ENCODE measurements at places on chromosomes 4 and X.
A peak's percentile ranks its signal among the peaks of the same experiment; 100 is the strongest.

- no peak for DNase-seq
Measured at GRCh38 chrX:19342331-19342906, 1.3 kb upstream of the PDHA1 start.

- DNase-seq: no peak
Measured at GRCh38 chr4:10346023-10346422, 111.2 kb downstream of the ZNF518B start.

- no peak for DNase-seq
Measured at GRCh38 chr4:153261461-153261860, 57.2 kb downstream of the TRIM2 start.

DNA sequence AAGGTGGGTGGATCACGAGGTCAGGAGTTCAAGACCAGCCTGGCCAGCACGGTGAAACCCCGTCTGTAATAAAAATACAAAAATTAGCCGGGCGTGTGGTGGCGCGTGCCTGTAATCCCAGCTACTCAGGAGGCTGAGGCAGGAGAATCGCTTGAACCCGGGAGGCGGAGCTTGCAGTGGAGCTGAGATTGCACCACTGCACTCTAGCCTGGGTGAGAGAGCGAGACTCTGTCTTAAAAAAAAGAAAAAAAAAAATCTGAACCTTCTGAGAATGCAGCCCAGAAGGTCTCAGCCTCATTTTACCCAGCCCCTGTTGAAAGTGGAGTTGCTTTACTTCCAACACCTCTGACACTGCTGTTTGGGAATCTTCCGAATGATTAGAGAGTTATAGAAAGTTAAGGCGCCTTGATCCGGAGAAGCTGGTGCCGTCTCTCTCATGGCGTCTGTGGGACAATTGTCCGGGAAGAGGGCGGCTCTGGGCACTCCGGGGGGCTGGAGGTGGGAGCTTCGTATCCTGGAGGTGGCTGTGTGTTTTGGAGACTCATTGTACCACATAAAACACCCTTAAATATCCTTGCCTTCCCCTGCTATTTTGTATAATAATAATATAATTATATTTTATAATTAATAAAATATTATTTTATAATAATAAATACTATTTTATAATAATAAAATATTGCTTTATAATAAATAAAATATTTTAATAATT is 92.7 kb upstream of the PPP2R3B start:
- DNase-seq: no peak

- peak; percentile 3 for DNase-seq
Measured at GRCh38 chrX:51336584-51336983, 4.0 kb downstream of the NUDT10 start.

DNA sequence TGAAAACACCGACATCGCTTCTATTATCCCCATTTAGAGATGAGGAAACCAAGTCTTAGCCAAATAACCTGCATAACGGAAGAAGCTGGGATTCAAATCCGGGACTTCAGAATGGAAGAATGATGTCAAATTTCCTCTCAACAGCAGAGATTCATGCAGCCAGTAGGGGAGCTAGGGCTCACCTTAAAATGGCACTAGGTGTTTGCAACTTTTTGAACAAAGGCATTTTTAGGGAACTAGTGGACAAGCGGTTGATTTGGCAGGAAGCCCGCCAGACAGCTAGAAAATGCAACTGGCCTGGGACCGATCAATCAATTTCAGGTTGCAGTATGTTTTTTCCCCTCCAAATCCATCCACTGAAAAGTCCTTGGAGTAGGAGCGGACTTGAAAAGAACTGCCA is 224.2 kb downstream of the PTTG2 start:
- DNase-seq: no peak

GRCh38 chr4:119632216-119632615 is 3.6 kb upstream of the PDE5A start:
- DNase-seq: no peak

DNA sequence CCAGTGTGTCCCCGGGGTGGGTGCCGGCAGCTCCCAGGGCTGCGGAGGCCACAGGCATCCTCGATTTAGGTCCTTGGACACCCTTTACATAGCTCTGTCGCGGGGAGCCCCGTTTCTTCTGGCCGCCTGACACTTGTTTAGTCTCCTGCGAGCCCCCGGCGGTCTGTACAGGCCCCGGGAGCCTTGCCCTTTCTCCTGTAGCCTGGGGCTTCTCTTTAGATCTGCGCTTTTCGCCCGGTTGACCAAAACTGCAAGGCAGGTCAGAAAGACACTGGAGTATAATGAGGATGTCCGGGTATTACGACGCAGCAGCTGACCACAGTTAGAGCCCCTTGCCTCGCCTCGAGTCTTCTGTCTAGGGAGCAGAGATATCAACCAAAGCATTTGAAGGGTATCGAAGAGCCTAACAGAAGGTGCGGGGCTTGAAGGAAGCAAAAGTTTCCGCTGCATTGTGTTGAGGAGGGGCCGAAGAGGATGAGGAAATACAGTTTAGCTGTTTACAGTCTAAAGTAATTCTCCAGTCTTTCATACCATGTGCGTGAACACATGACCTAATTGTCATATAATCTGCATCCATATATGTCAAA is 479 bp downstream of the BRCC3 start:
- no peak for DNase-seq

DNA sequence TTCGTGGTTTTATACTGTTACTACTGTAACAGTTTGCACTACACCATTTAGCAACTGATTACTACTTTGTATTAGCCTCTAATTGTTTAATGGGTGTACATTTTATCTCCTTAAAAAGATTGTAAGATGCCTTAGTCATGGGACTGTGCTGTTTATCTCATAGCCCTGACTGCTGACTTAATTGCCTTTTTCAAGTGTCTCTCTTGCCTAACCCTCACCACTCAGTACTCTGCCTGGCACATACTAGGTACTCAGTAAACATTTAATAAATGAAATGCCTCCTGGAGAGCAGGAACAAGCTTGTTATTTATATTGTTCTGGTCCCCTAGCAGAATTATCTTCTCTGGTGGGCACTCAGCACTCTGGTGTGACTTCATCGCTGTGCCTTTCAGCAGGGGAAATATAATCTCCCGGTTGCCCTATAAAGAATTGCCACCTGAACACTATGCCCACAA is 1.7 kb upstream of the STIM2 start:
- DNase-seq: no peak

GRCh38 chr4:146330392-146330791 is 116.1 kb downstream of the REELD1 start:
- no peak for DNase-seq

DNA sequence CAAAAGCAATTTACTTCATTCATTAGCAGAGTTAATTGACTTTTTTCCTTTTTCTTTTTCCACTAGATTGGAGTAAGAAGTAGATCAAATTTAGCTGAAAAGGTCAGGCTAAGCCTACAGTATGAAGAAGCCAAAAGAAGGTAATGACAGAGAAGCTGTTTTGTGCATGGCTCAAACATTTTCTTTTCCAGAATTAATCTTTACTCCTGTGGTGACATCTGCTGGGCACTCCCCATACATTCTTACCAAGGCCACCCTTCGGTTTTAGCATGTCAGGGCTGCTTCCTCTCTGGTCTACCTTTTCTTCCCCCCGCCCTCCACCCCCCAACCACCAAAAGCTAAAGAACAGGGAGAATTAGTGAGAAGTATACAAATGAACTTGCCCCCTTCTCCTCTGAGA is 70.2 kb downstream of the CLDN22 start:
- DNase-seq: peak; percentile 10

DNA sequence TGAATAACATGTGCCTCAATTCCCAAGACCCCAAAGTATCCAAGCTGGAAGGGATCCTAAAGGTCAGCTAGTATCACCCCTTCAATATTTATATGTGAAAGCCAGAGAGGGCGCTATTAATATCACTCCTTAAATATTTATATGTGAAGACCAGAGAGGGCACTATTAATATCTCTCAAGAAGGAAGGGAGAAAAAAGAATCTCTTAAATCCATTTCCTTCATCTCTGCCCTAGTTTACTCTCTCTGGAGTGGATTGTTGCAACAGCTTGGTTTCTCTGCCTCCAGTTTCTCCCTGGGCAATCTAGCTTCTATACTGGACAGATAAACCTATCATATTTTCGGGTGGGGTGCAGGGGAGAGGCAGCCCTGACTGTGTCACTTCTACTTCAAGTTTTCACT is 31.6 kb upstream of the MSN start:
- DNase-seq: no peak

GRCh38 chrX:120358737-120359456 is 3.0 kb upstream of the ATP1B4 start:
- peak; percentile 33 for DNase-seq

DNA sequence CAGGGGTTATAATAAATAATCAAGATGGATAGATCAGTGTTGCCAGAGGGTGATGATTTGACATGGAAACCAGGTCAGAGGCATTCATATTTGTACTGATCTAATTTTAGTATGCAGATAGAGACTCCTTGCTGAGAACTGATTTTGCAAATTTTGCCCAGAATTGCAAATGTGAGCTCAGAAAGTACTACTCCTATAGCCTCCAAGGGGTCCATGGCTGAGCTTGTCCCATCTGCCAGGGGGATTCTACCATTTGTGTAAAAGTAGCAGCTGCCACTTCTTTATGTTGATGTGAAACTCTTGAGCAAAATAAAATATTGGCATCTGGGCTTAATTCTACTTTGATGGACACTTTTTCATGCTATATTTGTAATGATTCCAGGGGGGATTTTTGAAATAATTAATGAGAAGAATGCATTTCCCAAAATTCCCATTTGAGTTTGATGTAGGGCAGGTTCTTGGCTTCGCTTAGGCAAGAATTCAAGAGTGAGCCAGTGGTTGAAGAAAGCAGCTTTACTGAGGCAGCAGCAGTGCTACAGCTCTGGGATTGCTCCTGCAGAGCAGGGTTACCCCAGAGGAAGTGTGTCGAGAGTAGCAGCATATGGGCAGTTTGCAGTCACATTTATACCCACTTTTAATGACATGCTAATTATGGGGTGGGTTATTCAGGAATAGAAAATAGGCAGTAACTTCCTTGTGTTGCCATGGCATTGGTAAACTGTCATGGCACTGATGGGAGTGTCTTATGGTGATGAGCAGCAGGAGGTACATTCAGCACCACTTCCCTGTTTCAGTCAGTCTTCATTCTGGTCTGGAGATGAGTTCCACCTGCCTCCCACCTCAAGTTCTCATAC is 38.7 kb upstream of the DCLK2 start:
- no peak for DNase-seq

GRCh38 chrX:45851434-45851991 is 650.8 kb upstream of the DIPK2B start:
- peak; percentile 66 for DNase-seq

DNA sequence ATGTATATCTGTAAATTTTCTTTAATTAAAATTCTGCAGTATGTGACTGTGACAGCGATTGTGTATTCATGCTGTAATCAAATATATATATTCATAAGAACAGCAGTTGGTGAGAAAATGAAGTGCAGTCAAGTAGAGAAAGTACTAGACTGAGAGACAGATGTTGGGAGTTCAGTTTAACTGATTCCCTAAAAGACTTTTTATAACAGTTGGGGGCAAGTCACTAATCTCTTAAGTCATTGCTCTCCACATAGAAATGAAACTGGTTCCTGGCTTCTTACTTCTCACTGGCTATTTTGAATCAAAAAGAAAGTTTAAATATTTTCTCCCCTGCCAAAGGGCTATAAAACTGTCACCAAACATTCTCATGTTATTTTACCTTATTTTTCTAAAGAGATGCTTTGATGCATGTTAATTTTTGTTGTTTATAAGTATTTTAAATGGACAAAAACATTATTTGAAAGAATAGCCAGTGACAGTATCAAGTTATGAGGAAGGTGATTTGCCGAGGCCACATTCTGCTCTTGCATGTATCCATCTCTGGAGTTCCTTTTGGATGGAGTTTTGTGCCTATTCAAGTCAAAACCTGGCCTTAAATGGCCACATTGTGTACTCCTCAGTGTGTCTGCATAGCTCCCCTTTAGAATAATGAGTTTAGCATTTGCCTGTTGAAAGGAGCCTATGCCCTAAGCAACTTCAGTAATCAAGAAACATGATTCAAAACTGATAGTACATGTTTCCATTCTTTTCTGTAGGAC is 30.8 kb downstream of the EXOC1 start:
- DNase-seq: no peak

DNA sequence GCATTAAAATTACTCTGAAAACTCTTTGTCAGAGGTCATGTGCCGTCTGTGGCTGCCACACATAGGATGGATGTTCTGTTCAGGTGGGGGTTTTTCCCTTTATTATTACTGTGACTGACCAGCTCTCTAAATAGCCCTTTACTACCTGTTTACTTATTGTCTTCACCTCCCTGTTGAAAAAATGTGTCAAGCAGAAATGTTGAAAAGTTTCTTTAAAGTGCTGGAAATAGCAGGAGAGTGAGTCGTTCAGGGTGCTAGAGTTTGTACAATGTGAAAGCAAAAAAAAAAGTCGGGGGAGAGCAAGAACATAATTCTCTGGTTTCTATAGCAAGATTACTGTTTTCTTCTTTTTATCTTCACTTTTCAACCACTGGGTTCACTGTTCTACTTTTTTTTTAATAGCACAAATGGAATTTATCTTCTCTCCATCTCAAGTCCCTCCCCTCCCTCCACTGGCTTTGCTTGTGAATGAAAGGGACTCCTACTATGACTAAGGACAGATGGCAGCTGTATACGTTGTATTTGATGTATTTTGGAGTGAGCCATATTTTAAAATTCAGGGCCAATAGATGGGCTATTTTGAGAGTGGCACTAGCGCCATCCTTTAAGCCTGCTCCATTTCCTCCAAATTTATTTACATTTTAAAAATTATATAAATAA is 33.3 kb downstream of the ARX start:
- DNase-seq: no peak

DNA sequence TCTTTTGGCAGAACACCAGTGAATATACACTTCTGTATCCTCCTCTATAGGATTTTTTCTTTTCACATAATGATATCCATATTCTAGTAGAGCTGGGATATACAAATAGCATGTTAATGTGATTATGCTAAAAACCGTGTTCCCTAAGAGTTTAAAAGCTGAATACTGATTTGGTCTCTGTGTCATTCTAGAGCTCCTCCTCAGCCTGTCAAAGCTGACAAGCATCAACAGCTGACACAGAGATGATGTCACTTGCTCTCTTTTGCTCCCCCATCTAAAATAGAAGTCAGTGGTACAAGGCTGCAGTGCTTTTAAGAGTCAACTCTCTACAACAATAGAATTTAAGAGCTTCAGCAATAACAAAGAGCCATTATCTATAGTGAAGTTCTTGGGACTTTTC is 17.1 kb upstream of the HERC3 start:
- no peak for DNase-seq
